ENCODE measurements at places on chromosomes 16 and 17.

DNA sequence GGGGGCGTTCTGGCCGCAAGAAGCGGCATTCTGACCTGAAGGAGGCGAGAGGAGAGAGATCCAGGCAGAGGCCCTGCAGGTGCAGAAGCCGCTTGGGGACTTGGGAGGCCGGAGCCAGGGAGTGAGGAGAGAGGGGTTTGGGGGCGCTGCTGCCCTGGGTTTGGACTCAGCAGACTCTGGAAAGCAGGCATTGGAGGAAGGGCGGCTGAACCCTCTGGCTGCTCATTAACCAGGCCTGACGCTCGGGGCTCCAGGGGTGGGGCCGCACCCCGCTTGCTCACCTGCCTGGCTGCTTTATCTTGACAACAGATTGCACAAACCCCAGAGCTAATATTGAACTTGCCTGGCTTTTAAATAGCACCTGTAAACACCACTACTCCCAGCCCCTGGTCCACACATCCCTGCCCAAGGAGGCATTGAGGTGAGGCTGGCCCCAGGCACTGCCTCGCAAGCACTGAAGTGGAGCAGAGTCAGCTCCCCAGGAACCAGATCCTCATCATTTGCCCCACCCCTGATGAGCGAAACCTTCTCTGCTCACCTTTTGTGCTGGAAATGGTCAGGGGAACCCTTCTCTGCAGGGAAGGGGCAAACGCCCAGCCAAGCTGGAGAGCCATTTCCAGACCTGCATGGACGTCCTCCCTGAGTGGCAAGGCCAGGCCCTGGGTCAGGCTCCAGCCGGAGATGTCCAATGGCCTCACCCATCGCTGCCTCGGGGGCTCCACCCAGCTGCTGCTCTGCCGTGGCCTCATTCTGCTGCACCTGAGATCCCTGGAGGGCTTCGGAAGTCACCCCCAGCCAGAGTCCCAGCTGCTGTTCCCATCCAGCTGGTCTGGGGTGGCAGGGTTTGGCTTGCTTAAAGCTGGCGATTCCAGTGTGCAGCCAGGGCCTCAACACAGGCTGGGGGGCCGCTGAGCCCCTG is 190.2 kb upstream of the GSE1 start:
- DNase-seq = no peak

DNA sequence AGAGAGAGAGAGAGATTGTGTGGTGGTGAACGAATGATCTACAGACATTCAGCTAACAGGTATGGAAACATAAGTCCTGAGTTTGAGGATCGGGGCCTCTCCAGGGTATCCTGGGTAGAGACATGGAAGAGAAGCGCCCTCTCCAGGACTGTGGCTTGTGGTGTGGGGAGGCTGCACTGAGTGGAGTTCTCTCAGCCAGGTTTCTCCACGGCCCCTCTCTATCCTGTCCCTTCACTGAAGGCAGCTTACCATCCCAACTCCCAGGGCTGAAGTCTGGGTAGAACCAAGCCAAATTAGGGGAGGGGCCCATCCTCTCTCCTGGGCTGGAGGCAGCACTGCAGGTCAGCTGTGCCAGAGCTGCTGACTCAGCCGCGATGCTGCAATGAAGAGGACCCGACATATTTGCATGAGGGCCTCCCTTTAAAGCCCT is 6.2 kb downstream of the C1QL1 start:
- no peak for DNase-seq

GRCh38 chr16:65185241-65185778 is 63.4 kb upstream of the CDH11 start:
- DNase-seq = no peak

GRCh38 chr16:81069063-81069462 is 8.0 kb downstream of the C16orf46 start:
- DNase-seq = no peak

DNA sequence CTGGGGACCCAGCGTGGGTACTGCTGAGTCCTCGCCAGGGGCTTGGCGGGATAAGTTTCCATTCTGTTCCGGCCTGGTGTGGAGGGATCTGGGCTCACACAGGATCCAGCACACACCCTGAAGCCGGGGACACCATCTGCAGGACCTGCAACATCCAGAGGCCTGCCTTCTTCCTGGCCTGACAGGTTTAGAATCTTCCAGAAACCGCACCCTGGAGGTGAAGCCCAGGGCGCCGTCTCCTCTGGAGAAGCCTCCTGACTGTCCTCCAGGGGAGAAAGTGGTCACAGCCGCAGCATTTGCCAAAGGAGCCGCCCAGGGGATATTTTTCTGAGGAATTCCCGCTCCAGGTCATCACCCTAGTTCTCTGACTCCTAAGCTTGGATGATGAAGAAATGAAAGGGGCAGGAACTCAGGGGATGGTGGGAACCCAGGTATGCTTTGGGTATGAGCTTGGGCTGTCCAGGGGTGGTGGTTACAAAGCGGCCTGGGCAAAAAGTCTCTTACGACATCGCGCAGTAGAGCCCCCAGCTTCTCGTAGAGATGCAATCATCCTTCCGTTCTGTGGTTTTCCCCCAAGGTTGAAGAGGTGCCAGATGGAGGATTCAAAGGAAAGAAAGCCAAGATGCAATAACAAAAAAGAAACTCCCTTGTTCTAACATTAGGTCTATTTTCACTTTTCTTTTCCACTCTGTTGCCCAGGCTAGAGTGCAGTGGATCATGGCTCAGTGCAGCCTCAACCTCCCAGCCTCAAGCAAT is 9.1 kb upstream of the CRISPLD2 start:
- peak; percentile 27 for DNase-seq

DNA sequence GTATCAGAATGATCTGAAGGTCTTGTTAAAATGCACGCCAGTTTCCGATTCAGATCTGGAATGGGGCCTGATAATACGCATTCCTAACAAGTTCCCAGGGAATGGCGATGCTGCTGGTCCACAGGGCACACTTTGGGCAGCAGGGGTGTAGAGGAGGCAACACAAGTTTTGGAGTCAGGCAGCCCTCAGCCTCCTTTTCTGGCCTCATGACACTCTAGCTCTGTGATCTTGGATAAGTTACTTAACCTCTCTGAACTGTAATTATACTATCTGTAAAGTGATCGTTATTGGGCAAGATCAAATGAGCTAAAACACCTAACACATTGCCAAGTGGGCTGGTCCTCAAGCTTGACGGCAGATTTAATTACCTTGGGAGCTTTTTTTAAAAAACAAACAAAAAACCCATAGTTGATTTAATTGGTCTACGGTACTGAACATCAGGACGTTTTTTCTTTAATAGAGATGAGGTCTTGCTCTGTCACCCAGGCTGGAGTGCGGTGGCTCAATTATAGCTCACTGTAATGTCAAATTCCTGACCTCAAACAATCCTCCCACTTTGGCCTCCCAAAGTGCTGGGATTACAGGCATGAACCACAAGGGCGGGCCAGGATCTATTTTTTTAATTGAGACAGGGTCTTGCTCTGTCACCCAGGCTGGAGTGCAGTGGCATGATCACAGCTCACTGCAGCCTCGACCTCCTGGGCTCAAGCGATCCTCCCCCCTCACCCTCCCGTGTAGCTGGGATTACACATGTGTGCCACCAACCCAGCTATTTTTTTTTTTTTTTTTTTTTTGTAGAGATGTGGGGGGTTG is 10.0 kb upstream of the MRPS23 start:
- no peak for DNase-seq

DNA sequence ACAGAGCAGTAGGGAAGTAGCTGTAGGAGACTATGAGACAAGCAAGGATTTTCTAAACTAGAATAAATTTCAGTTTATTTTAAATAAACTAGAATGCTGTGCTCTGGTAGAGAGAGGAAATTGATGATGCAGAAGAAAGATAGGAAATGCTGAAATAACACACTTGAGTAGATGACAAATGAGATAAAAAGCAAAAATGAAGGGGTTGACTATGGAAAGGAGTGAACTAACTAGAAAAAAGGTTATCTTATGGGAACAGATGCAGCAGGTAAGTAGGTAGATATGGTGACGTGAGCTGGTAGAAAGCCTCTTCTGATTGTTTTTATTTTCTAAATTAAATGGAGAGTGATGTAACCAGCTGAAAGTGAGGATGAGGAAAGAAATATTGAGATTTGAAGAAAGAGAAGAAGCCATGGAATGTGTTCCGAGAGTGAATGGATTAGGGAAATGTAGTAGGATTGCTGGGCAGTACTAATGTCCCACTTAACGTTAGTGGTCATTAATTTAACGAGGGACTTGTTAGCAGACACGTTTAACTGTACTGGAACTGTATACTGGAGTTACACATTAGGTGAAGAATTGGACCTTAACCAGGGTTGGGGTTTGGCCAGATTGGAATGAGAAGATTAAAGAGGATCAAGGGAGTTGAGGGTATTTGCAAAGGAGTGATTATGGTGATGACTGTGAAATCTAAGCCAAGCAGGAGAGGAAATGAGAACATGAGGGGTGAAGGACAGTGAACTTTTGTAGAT is 196.5 kb downstream of the TANC2 start:
- no peak for DNase-seq

- no peak for DNase-seq
These were observed 22.5 kb downstream of the EIF4A3 start for GRCh38 chr17:80124351-80124981.

- DNase-seq = no peak
These were observed 4.8 kb downstream of the IRX5 start for GRCh38 chr16:54935266-54935968.

DNA sequence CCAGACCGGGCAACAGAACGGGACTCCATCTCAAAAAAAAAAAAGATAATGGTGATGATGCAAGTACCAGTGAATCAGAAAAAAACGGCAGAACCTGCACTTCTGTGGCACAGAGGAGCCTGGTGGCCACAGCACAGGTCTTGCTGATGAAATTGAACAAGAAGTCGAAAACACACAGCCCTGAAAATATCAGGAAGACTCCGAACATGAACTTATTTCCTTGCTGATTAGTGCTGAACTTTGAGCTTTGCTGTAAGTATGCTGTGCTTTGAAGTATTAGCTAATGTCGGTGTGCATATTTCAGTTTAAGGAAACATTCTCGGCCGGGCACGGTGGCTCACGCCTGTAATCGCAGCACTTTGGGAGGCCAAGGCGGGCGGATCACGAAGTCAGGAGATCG is 10.9 kb upstream of the MYO15B start:
- no peak for DNase-seq

DNA sequence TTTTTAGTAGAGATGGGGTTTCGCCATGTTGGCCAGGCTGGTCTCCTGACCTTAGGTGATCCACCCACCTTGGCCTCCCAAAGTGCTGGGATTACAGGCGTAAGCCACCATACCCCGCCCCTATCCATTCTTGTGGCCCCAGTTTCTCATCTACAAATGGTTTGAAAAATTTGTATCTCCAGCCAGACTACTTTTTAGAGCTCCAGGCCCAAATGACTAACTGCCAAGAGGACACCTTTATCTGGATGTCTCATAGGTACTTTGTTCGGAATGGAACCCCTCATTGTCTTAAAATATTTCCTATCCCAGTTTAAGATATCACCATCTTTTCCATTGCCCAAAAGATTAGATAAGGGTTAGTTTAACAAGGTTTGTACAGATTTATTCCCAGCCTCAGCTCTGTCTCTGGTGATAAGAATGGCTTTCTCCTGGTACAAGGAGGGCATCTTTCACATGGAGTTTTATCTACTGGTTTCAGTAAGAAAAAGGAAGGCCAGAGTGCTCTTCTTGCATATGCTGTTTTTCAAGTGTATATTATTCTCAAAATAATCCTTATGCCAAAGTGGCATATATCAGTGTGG is 4.9 kb upstream of the CDC27 start:
- DNase-seq = no peak

- DNase-seq = no peak
These were observed 22.9 kb downstream of the IKZF3 start for GRCh38 chr17:39841134-39841683.

GRCh38 chr16:57870753-57871454 is 68.6 kb upstream of the KIFC3 start:
- DNase-seq = no peak

DNA sequence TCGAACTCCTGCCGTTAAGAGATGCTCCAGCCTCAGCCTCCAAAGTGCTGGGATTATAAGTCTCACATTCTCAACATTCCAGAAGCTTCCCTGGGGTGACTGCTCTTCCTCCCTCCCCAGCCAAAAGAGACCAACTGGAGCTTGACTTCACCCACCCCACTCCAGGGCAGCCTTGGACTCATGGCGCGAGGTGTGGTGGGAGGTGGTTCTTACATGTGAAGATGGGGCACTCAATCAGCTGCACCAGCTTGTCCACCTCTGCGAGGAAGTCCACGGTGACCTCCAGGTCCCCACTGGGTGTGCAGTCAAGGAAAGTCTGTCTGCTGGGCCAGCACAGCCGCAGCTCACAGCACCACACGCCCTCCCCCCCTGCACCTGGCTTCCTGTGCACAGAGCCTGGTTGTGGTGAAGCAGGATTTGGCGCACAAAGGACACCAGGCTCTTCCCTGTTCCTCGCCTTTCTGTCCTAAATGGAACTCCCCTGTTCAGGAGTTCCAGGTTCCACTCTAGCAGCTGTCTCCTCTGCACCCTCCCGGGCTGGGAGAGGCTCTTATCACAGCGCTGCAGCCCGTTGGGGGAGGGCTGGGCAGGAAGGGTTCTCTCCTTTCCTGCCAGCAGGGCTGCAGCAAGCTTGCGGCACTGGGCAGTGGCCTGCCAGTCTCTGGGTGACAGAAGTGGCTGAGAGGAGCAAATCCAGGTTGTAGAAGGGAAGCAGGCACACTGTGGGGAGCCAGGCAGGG is 9.6 kb upstream of the MTSS2 start:
- DNase-seq = no peak

DNA sequence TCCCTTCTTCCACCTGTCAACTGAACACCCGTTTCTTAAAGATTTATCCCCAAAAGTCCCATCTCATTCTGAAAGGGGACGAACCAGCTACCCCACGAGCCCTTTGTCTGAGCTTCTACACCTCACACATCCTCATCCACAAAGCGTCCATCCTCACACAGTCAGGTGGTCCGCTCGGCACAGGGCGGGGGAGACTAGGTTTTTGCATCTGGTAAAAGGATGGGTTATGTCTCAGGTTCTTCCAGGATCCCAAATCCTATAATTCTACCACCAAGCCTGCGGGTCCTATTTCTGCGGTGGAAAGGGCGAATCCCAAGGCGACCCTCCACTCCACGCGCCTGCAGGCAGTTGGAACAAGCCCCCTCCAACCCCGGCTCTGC is 458 bp downstream of the GFOD2 start:
- no peak for DNase-seq

DNA sequence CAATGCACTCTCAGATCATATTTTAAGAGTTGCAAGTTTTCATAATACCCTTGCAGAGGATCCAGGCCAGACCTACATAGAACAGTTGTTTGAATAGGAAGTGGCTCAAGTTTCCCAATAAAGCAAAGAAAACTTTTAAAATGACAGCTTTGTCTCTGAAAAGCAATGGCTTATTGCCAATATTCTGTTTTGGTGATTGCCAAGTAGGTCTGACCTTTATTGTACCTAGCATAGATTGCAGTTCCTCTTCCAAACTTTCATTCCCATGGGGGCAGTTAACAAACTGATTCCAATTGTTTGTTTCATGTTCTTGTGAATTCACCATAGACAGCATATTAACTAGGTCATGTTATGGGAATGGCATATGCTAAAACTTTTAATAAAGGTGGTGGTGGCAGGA is 664.6 kb upstream of the CA10 start:
- DNase-seq = no peak

- DNase-seq = no peak
These were observed 89.0 kb upstream of the CDH5 start for GRCh38 chr16:66277311-66278070.
